ENCODE measurements at places on chromosomes 13 and 19. TPM values are rescaled to one million over a fixed set of nuclear protein-coding genes. Genes with fewer than 3 reads are reported as not detected.

- no peak for DNase-seq
Observed at GRCh38 chr13:22939157-22939556, 241.6 kb upstream of the SGCG start.

- DNase-seq: no peak
Observed at GRCh38 chr19:12665671-12666264, 774 bp downstream of the MAN2B1 start.

- no peak for DNase-seq
Observed at GRCh38 chr13:92574499-92574898, 652.1 kb upstream of the GPC6 start.

- DNase-seq: peak; percentile 43
Observed at GRCh38 chr19:11378319-11379189, 4.1 kb downstream of the SWSAP1 start.

SPRED3 gene
- polyA plus RNA-seq: 0.44 TPM

KIR3DL2 gene
- polyA plus RNA-seq: not detected

PROZ gene
- not detected for polyA plus RNA-seq
